ENCODE measurements at places on chromosomes 4 and X. TPM values are rescaled to one million over a fixed set of nuclear protein-coding genes. Genes with fewer than 3 reads are reported as not detected.

Gene CSAG1
- not detected for total RNA-seq

Gene CASK
- total RNA-seq, result 202 TPM

Gene ZNF185
- 63.4 TPM for total RNA-seq

Gene ADAD1
- total RNA-seq, result not detected

Gene SPANXN3
- 1.2 TPM for total RNA-seq

Gene MID1IP1
- 26.0 TPM for total RNA-seq

Gene SNX12
- total RNA-seq, result 66.9 TPM

Gene KDM5C
- 51.6 TPM for total RNA-seq

Gene SOX3
- total RNA-seq, result not detected

Gene C4orf50
- not detected for total RNA-seq

Measured in renal cortical epithelial cell (primary cell).